Pancreas (tissue), 10 donors: ENCODE measurements at places on chromosomes 16 and 17. TPM values are rescaled to one million over a fixed set of nuclear protein-coding genes. Genes with fewer than 3 reads are reported as not detected.

DNA sequence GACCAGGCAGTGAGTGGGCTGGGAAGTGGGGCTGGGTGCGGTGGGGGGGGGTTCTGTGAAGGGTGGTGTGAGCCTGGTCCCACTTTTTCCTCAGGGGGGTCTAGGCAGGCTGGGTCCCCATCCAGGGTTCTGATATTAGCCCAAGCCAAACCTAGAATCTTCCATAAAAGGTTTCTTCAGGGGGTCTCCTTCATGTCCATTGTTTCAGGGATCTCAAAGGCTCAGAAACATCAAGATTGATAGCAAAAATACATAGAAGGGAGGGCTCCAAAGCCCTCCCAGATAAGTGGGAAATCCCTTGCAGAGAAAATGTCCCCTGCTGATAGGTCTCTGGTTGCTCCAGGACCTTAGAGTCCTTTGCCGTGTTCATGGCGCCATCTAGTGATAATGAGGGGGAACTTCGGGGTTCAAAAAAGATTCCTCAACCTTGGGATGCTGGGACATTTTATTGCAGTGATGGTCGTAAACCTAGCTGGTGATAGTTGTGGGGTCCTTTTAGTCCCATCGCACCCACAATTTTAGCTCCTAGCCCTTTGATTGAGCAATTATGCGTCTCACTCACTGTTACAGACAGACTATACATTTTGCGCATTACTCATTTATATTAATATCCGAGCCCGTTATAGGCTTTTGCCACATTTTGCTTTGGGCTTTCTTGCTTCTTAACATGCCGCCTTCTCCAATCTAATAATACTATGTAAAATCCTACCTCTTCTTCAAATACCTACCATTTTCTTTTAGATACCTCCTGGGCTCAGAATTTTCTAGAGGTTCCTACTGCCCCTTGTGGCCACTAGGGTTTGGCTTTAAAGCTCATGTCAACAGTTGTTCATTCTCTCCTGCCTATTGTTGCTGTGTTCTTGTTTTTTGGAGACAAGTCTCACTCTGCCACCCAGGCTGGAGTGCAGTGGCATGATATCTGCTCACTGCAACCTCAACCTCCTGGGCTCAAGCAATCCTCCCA lies 35.1 kb downstream of the IGF2BP1 start:
- no peaks in the 10 kb centered on the region for H3K27me3 ChIP-seq
- DNase-seq: no peak

Gene LRRC37A
- 0.58 TPM for total RNA-seq

- H3K4me3 ChIP-seq: no peak overlapping the region
- H3K4me1 ChIP-seq: no peaks in the 10 kb centered on the region
- H3K36me3 ChIP-seq: no peaks in the 10 kb centered on the region
- DNase-seq: no peak
Measured at GRCh38 chr16:56354746-56355145, 70.6 kb downstream of the AMFR start.

Gene RNF40
- total RNA-seq: 41.7 TPM

Gene SLC5A10
- total RNA-seq: not detected
